ENCODE measurements at places on chromosomes 6 and 20.

DNA sequence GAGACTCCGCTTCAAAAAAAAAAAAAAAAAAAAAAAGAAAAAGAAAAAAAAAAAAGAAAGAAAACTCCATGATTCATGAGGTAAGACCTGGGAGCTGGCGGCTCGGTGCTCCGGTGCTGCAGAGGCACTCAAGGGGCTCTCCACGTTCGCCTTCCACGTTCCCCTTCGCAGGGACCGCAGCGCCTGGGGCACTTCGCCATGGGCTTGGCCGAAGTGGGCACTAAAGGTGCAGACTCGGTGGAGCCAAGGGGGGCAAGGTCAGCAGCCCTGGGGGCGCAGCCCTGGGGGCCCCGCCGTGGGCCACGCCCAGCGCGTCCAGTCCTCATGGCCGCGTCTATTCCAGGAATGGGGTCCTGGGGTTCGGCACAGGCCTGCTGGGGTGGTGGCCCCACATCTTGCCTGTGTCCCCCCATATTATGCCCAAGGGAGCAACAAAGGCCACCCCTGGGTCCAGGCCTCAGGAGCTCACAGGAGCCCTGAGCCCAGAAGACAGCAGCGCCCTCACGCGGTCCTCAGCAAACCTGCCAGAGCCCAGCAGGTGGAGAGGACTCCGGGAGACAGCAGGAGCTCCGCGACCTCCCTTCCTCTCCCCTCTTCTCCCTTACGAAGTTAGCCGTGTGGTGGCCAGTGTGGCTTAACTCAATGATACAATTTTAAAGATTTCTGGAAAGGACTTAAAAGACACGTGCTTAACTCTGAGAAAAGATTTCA is 21.9 kb downstream of the ZBTB46 start:
- no peak for DNase-seq

GRCh38 chr20:63687419-63688178 is 8.9 kb upstream of the TNFRSF6B start:
- no peak for DNase-seq

- no peak for DNase-seq
Measured at GRCh38 chr6:27865850-27866356, 46.3 kb downstream of the OR2B2 start.

DNA sequence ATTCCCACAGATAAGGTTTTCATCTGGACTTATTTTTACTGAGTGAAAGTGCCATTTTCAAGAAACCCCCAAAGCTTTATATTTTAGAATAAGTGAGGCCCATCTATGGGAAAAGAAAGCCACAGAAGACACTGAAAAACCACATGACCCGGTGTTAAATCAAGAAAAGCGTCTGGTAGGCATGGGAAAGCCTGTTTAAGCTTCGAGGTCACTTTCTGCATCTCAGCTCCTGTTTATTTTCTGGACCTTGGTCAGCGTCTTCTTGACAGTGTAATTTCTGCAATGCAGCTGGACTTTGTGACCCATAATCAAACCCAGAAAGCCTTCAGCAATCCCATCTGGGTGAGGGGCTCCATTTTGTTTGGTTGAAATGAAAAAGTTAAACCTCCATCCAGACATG is 59.6 kb upstream of the NEDD9 start:
- DNase-seq, result no peak

DNA sequence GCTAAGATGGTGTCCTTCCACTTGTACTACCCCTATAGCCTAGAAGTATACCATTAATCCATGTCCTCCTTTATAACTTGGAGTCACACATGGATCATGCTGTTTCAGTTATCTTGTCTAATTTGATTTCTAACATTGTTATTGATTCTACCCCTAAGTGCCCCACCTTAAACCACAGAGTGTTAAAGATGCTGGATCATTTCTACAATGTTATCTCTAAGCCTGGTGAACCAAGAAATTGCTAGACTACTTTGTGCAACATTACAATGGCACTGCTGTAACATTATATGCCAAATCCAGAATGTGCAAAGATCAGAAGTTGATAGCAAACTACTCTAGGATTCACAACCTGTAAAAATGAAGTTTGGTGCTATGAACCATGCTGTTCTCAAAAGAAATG is 1.7 kb downstream of the CGA start:
- DNase-seq, result no peak

DNA sequence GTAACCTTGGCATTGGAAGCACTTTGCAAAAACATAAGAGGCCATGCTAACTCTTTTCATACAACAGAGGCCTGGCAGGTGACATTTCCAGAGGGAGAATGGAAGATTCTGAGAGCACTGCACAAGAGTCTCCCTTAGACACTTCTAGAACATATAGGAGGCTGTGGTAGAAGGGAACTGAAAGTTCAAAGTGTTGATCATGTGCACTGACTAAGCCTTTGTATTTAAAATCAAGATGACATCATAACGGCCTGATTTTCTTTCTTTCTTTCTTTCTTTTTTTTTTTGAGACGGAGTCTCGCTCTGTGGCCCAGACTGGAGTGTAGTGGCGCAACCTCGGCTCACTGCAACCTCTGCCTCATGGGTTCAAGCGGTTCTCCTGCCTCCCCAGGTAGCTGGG is 26.8 kb upstream of the DNAAF9 start:
- DNase-seq, result no peak

DNA sequence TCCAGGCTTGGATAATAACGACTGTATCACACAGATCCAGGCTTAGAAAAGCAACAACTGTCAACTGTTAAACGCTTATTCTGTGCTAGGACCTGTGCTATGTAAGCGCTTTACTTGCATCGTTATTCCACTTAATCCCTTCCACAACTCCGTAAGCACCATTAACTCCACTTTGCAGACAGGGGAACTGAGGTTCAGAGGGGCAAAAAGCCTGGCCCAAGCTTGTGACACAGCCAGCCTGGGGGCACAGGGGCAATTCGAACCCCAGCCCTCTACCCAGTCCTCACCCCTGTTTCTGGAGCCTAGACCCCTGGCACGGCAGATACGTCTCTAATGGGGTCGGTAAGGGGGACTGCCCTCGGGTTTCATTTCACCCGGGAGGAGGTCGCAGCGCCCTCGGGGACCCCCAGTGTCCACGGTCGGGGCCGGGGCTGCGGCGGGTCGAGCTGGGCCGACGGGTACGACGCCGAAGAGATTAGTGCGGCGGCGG is 411 bp downstream of the DSN1 start:
- no peak for DNase-seq

DNA sequence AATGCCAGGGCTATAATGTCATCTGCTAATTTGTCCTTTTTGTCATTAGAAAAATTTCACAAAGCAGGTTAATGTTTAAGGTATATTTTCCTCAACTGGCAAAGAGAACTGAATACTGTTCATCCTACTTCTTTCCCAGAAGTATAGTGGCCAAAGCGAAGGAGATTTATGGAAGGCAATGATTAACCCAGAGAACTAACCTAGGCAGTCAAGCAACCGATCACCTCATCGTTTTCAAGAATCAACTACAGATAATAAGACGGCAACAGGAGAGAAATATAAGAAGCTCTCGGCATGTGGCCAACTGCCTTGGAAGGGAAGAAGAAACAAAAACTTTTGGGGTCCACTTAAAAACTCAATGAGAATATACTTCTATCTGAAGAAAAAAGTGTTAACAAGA is 38.2 kb downstream of the REV3L start:
- DNase-seq, result no peak

DNA sequence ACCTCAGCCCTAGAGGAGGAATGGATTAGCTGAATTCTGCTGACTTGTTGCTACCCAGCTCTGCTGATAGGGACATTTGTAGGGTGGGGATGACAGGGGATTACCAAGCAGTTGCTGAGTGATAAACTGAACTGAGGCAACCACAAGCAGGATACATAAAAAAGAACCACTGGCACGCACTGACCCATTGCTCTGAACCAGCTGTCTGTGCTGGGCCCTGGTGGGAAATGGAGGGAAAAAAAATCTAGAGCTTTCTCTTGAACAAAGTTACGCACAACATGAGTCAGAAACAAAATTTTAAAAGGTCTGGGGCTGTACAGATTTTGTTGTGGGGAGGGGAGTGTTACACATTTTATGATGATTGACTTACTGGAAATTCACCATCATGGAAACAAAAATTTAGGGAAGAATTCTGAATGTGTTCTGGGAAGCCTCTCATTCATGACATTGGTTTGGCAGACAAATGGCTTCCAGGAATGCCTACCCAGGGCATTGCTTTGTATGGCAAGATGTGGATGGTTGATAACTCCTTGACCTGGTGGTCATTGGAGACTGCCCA is 37.7 kb downstream of the FOXO3 start:
- DNase-seq, result no peak

DNA sequence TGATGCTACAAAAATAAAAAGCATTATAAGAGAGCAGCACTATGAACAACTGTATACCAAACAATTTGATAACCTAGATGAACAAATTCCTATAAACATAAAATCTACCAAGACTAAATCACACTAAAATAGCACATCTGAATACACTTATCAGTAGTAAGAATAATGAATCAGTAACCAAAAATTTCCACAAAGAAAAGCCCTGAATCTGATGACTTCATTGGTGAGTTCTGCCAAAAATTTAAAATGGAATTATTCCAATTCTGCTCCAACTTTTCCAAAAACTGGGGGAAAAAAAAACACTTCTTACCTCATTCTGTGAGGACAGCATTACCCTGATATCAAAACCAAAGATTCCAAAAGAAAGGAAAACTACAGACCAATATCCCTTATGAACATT is 206.2 kb downstream of the WDR27 start:
- no peak for DNase-seq

DNA sequence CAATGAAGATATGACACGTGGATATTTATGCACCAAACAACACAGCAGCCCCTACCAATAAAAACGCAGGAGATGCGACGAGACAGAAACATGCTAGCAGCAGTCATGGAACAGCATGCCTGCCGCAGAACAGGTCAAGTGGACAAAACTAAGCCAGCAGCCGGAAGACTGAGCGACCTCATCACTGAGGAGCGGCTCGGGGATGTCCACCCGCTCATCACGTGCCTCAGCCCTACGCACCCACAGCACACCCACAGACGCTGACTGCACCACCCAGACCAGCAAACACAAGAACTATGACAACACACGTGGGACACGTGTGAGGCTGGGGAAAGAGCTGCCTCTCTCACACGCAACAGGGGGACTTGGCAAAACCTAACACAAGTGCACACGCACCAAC is 81.7 kb downstream of the TAF4 start:
- no peak for DNase-seq

- no peak for DNase-seq
Measured at GRCh38 chr20:56859039-56859800, 230.1 kb downstream of the TFAP2C start.

- no peak for DNase-seq
Measured at GRCh38 chr6:168165891-168166290, 86.9 kb upstream of the FRMD1 start.

- DNase-seq, result no peak
Measured at GRCh38 chr6:159117563-159117962, 51.6 kb upstream of the FNDC1 start.

GRCh38 chr20:18321316-18321715 is 33.0 kb downstream of the ZNF133 start:
- DNase-seq, result no peak

DNA sequence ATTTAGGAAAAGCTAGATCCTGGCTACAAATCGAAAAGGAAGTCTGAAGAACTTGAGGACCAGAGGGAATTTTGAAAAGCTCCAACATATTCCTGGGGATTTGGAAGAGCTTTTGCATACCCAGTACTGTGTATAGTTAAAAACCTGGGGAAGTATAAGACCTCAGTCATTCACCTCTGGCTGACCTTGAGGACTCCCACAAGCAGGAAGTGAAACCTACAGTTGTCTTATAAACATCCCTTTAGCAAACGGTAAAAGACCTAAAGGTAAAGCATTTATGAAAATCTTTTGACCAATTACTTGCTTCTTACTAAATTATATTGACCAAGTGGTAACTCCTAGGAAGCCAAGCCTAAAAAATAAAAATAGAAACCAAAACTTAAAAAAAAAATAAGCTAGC is 175.0 kb downstream of the HAO1 start:
- no peak for DNase-seq

DNA sequence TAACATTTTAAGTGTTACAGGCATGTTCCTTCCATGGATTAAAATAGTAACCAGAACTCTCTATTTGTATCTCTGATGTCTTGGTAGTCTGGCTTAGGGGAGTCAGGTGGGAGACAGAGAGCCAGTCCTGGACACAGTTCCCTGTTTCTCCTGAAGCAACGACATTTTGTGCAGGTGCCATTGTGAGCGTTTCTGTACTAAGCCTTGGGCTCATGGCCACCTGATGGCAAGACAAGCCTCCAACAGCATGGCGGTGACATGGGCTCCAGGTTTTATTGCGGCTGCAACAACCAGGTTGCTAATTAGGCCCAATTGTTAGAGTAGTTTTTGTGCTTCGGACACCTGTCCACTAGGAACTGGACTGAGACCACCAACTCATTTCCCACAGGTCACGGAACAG is 105.3 kb downstream of the PRDM13 start:
- no peak for DNase-seq

GRCh38 chr20:3316136-3316535 is 77.1 kb upstream of the SLC4A11 start:
- no peak for DNase-seq

DNA sequence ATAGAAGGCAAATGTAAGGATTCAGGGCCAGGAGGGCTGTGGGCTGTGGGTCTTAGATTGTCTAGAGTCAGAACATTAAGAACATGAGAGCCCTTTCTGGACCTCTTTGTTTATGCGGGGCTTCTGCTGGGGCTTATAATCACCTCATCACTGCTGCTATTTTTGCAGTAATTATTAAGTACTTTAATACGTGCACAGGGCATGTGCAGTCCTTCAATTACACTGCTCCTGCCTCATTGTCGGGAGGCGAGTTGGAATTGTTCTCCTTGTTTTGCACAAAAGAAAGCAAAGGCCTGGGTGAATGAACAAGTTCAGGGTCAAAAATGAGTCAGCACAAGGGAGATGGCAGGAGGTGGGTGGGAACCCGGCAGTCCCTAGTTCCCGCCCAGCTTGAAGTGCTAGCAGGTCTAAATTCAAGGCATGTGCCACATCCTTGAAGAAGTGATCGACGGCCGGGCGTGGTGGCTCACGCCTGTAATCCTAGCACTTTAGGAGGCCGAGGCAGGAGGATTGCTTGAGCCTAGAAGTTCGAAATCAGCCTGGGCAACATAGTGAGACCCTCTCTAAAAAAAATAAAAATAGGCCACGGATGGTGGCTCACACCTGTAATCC is 34.4 kb upstream of the PTPN1 start:
- DNase-seq, result no peak

- DNase-seq, result no peak
Measured at GRCh38 chr6:52230685-52231084, 13.6 kb downstream of the IL17F start.

GRCh38 chr6:16199804-16200203 is 38.6 kb upstream of the GMPR start:
- DNase-seq, result no peak

GRCh38 chr20:25054995-25055629 is 2.8 kb downstream of the ACSS1 start:
- DNase-seq, result no peak

DNA sequence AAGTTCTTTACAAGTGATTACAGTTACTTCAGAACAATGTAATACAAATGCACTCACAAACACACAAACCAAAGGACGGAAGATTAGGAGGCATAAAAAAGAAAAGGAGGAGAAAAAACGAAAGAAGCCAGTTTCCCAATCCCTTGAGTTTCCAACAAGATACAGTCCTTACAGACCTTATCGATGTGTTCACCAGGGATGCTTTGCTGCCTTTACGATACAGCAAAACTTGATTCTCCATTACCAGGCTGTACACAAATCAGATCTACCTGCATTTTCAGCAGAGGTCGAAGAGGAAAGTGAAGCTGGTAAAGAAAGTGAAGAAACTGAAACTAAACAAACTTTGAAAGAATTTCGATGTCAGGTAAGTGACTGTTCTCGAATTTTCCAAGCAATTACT is 62.6 kb upstream of the SMIM8 start:
- DNase-seq, result no peak
